ENCODE measurements at places on chromosomes 1 and 21.

DNA sequence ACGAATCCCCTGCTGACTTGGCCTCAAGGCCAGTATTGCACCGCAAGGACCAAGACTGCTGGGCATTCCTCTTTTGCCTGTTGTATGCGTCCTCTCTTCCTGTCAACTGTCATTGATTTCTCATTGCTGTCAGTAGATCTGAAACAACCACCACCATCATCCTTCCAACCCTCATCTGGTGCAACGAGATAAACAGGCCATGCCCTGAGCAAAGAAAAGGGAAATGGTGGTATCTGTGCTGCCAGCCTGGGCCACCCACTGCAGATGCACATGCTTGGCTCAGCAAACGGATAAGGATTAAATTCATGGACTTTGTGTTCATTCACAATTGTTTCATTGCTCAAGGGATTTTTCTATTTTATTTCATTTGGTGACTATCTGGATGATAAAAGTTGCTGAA is 13.6 kb downstream of the OXCT2 start:
- DNase-seq: no peak
- H3K4me1 ChIP-seq: peaks cover 3% of the 10 kb centered on the region
- no peaks in the 10 kb centered on the region for H3K27me3 ChIP-seq
- H3K27ac ChIP-seq: no peak overlapping the region
- H3K4me3 ChIP-seq: no peak overlapping the region

DNA sequence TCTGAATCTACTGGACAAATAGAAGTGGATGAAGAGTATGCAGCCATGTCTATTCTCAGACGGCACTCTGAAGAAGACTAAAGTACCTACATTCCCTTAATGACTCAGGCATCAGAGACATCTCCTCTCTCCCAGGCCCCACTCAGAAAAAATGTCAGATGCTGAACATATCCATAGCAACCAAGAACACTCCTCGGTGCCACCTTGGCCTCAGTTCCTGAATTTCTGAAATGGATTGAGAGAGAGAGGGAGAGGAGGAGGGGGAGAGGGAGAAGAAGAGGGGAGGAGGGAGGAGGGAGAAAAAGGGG is 16.0 kb upstream of the OVAAL start:
- H3K27me3 ChIP-seq: peaks cover 2% of the 10 kb centered on the region
- no peak overlapping the region for H3K27ac ChIP-seq
- no peaks in the 10 kb centered on the region for H3K4me1 ChIP-seq
- no peaks in the 10 kb centered on the region for H3K36me3 ChIP-seq
- DNase-seq: no peak

DNA sequence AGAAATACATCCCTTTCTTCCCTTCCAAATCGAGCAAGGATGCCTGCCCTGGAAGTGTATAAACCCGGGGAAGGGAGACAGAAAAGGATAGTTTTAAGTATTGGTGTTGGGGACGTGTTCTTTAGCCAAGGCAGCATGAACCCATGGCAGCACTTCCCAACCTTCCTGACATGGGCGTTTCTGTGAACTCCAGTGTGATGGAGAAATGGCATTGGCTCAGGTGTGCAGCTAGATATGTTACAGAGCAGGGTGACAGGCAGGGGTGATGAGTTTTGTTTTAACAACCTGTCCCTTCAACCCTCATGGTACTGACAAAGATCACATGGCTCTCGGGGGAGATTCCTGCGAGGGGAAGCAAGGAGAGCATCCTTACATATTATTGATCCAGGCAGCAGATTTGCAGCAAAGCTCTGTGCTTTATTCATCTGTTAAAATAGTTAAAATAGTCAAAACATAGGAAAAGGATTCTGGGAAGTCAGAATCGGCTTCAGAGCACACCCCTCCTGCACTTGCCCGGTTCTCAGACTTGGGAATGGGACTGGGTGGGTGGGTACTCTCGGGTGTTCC is 4.0 kb downstream of the MX1 start:
- peaks cover 4% of the 10 kb centered on the region for H3K27me3 ChIP-seq
- peaks cover 13% of the 10 kb centered on the region for H3K4me1 ChIP-seq
- peaks cover 23% of the 10 kb centered on the region for H3K36me3 ChIP-seq
- H3K4me3 ChIP-seq: no peak overlapping the region
- no peak for DNase-seq

- H3K4me3 ChIP-seq: no peak overlapping the region
- H3K4me1 ChIP-seq: no peaks in the 10 kb centered on the region
- H3K27me3 ChIP-seq: peaks cover 3% of the 10 kb centered on the region
- peaks cover 3% of the 10 kb centered on the region for H3K36me3 ChIP-seq
- no peak overlapping the region for H3K27ac ChIP-seq
- no peak for DNase-seq
Observed at GRCh38 chr1:30484668-30485067, 238.7 kb downstream of the MATN1 start.

DNA sequence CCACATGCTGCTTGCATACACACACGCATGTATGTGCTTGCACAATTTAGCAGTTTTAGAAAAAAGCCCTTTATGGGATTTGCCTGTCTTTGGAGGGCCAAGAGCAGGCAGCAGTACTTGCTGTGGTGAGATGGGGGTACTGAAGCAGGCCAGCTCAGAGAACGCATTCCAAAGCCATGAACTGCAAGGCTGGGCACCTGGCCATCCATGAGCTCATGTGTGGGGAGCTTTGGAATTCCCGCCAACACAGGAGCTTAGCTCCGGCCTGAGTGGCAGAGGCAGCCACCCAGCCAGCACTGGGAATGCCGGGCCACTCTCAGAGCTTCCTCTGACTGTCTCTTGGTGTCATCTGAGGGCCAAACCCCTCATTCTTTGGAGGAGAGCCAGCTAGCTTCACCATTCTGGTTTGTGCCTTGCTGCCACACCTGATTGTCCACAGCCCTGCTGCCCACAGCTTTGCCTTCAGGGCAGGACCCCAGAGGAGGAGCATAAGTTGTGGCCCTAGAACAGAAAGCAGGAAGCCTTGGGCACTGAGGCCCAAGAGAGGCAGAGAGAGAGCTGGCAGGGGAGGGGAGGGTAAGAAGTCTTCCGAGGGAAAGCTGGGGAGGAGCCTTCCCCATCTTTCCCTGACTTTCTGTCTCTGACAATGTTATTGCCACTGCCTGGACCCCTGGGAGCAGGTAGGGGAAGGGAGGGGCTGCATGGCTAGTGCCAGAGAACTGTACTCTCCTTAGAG is 92.1 kb upstream of the POU3F1 start:
- H3K27me3 ChIP-seq: peaks cover 15% of the 10 kb centered on the region
- H3K4me3 ChIP-seq: no peak overlapping the region
- H3K4me1 ChIP-seq: no peaks in the 10 kb centered on the region
- no peak for DNase-seq
- H3K36me3 ChIP-seq: no peaks in the 10 kb centered on the region
- no peak overlapping the region for H3K27ac ChIP-seq

GRCh38 chr21:44503901-44504399 is 36.0 kb downstream of the KRTAP10-1 start:
- H3K4me1 ChIP-seq: no peaks in the 10 kb centered on the region
- H3K27me3 ChIP-seq: no peaks in the 10 kb centered on the region
- no peaks in the 10 kb centered on the region for H3K36me3 ChIP-seq
- no peak for DNase-seq
- no peak overlapping the region for H3K4me3 ChIP-seq
- H3K27ac ChIP-seq: no peak overlapping the region

DNA sequence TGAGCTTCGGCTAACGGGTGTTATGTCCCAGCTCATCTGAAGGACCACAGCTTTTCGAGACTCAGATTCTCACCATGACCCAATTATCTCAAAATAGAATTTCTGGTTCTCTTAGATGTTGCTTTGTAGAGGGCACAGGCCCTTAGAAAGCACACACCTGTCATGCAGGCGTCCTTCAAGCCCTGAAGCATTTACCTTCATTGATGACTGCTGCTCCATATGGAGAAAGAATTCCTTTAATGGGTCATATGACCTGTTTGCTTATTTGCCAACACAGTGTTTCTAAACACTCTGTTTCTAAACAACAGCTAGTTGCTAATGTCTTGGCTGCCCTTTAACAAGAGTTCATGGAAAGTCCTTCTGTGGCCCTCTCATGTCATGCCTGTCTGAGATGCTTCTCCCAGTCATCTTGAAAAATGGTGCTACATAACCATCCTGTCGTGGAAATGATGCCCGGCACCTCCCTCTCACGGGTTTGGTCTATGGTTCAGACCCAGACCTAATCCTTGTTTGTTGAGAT is 495.7 kb downstream of the KIF26B start:
- no peak for DNase-seq
- H3K27me3 ChIP-seq: peaks cover 2% of the 10 kb centered on the region
- peaks cover 7% of the 10 kb centered on the region for H3K4me1 ChIP-seq
- no peaks in the 10 kb centered on the region for H3K36me3 ChIP-seq

DNA sequence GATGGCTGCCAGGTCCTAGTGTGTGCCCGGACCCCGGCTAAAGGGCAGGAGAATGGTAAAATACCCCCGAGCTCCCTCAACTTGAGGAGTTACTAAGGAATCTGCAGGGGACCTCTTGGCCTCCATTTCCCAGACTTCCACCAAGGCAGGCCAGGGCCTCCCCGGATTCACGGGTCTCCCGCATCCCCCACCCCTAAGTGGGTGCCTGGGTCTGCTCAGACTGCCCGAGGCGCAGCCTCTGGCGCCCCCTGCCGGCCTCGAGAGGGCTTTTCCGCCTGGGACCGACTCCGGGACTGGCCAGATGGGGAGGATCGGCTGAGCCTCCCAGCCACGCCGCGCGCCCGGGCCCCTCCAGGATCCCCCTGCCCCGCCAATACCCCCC is 1.7 kb downstream of the PLEKHG5 start:
- H3K27me3 ChIP-seq: peaks cover 15% of the 10 kb centered on the region
- peak overlapping the region; percentile 63 for H3K4me3 ChIP-seq
- DNase-seq: peak; percentile 71
- H3K27ac ChIP-seq: no peak overlapping the region

GRCh38 chr1:39671793-39672550 is at the start of gene NT5C1A:
TSS of gene NT5C1A (minus strand) at chr1:39672107. CDS start at chr1:39672038, 69 bp downstream.
- H3K4me1 ChIP-seq: no peaks in the 10 kb centered on the region
- no peaks in the 10 kb centered on the region for H3K36me3 ChIP-seq
- H3K27ac ChIP-seq: no peak within 1 kb of the TSS
- H3K27me3 ChIP-seq: peaks cover 28% of the 10 kb centered on the region

- H3K36me3 ChIP-seq: no peaks in the 10 kb centered on the region
- H3K27me3 ChIP-seq: no peaks in the 10 kb centered on the region
- no peak overlapping the region for H3K27ac ChIP-seq
Observed at GRCh38 chr1:240309769-240310168, 218.1 kb downstream of the FMN2 start.

DNA sequence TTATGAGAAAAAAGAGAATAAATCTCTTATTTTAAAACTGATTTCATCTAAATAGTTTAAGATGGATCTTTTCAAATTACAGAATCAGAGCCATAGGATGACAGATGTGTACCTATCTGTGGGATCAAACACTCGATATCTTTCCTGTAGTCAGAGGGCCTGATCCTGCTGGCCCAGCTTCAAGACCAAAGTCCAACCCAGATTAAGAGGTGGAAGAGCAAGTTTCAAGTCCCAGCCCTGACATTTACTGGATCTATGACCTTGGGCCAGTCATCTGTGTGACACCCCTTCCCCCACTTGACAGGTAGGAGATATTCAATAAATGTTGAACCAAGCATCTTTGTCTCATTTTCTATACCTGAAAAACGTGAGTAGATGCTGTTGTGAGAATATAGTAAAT is 140.7 kb downstream of the FAM78B start:
- DNase-seq: no peak
- peaks cover 6% of the 10 kb centered on the region for H3K27me3 ChIP-seq
- no peak overlapping the region for H3K27ac ChIP-seq
- no peaks in the 10 kb centered on the region for H3K4me1 ChIP-seq
- no peak overlapping the region for H3K4me3 ChIP-seq

DNA sequence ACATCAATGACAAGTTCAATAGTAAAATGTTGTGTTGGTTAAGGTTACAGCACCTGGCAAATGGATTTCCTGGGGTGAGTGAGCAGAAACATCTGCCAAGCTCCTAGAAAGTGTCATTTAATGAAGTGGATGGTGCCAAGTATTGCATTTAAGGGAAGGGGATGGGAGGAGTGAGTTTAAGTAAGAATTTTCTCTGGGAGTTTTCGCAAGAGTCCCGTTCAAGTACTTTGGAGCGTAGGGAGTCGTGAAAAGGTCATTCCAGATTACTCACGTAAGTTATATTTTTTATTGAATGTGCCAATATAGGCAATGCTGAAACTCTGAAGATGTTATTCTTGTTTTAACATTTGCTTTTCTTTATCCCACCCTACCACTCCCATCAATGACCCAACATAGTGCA is 117.4 kb upstream of the RAB3GAP2 start:
- no peak for DNase-seq
- no peak overlapping the region for H3K27ac ChIP-seq
- H3K36me3 ChIP-seq: no peaks in the 10 kb centered on the region
- no peak overlapping the region for H3K4me3 ChIP-seq
- H3K4me1 ChIP-seq: no peaks in the 10 kb centered on the region

- no peak for DNase-seq
- H3K36me3 ChIP-seq: no peaks in the 10 kb centered on the region
- no peaks in the 10 kb centered on the region for H3K4me1 ChIP-seq
- H3K27me3 ChIP-seq: no peaks in the 10 kb centered on the region
- no peak overlapping the region for H3K4me3 ChIP-seq
Observed at GRCh38 chr1:81409262-81409661, 391.5 kb upstream of the ADGRL2 start.

DNA sequence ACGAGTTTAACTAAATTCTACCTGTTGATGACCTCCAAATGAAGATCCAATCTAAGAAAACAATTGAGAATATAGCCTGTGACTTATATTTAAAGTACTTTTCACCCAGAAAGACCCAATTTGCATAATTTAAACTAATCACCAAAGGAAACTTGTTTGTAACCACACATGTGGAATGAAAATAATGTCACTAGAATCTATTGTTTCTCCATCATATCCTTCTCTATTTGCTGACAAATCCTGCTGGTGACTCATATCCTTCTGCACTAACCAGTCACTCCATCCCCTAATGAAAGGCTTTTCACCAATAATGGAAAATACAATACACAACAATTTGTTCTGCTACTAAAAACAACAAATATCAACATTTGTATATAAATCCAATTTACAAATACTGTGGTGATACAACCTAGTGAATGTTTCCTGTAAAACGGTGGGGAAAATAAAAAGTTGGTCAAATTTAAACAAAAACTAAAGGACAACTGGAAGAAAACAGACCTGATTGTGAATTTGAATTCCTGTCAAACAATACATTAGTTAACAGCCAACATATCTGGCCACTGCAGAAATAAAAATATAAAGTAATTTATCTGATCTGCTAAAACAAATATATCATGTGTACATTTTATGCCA is 6.5 kb downstream of the PTP4A2 start:
- DNase-seq: no peak
- peak overlapping the region; percentile 92 for H3K27ac ChIP-seq
- no peaks in the 10 kb centered on the region for H3K36me3 ChIP-seq
- H3K27me3 ChIP-seq: no peaks in the 10 kb centered on the region
- peaks cover 99% of the 10 kb centered on the region for H3K4me1 ChIP-seq

DNA sequence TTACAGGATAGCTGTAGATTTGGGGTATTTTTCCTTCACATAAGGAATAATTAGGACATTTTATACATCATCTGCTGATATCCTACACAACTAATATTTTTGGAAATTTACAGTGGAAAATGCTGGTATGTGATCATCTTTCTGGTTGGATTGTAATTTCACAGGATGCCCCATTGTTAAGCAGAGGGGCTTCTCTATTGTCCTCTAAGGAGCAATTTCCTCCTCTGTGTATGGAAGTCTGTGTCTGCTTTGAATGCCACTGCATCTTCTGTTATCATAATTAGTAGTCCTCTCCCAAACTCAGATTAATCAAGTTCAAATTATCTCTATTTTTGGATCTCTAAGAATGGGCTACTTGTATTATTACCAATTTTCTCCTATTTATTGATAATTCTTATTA is 988.1 kb upstream of the B3GALT2 start:
- H3K27ac ChIP-seq: no peak overlapping the region
- no peak for DNase-seq
- H3K27me3 ChIP-seq: peaks cover 3% of the 10 kb centered on the region
- no peak overlapping the region for H3K4me3 ChIP-seq
- no peaks in the 10 kb centered on the region for H3K4me1 ChIP-seq

- no peak overlapping the region for H3K27ac ChIP-seq
- peaks cover 5% of the 10 kb centered on the region for H3K27me3 ChIP-seq
- H3K36me3 ChIP-seq: no peaks in the 10 kb centered on the region
- no peak overlapping the region for H3K4me3 ChIP-seq
Observed at GRCh38 chr1:3093898-3094626, 25.1 kb downstream of the PRDM16 start.

Measured in immature natural killer cell (primary cell).